ENCODE measurements at places on chromosomes 2 and 18.

GRCh38 chr2:178280244-178280852 lies 86.0 kb downstream of the OSBPL6 start:
- no peak for DNase-seq

DNA sequence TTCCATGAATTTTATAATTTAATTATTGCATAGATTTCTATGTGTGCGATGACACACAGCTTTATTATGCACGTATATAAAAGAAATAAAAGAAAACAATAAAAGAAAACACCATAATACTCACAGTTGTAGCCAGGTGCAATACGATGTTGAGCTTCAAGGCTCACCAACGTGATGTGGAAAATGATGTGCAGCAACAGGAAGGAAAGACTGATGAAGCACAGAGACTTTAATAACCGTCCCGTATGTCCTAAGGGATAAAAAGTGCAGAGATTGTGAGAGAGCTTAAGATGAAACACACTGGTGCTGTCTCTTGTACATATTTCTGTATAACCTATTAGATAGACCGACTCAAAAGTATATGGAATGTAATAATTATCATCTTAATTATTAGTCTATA lies 170.0 kb downstream of the PIEZO2 start:
- no peak for DNase-seq

- DNase-seq = no peak
Measured at GRCh38 chr2:173451941-173452340, 97.3 kb downstream of the CDCA7 start.

DNA sequence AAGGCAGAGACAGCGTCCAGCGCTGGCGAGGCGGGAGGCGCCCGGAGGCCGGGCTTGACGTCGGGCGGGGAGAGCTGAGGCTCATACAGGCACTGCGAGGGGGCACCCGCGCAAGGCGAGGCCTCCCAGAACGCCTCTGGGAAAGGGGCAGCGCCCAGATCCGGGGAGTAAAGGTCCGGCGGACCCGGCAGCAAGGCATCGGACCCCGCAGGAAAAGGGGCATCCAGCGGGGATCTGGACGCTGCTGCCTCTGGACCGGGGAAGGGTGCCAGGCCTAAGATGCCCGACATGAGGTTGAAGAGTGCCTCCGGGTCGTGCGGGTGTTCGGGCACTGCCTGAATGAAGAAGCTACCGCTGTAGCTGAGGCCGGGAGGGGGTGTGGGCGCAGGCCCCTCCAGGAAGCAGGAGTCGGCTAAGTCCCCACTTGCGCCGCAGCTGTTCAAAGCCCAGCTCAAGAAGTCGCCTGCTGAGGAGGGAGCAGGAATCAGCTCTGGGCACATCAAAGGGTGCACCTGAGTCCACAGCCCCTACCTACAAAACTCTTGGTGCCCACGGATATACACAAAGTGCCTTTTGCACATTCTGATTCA lies 937 bp downstream of the EGR4 start:
- DNase-seq = no peak

- no peak for DNase-seq
Measured at GRCh38 chr2:207375207-207375875, 154.4 kb upstream of the CREB1 start.

GRCh38 chr2:138649571-138649970 lies 130.6 kb downstream of the NXPH2 start:
- DNase-seq = no peak

- DNase-seq = no peak
Measured at GRCh38 chr2:99285526-99285925, 15.5 kb downstream of the LYG1 start.

GRCh38 chr2:212477571-212477970 lies 61.0 kb downstream of the ERBB4 start:
- DNase-seq = no peak

DNA sequence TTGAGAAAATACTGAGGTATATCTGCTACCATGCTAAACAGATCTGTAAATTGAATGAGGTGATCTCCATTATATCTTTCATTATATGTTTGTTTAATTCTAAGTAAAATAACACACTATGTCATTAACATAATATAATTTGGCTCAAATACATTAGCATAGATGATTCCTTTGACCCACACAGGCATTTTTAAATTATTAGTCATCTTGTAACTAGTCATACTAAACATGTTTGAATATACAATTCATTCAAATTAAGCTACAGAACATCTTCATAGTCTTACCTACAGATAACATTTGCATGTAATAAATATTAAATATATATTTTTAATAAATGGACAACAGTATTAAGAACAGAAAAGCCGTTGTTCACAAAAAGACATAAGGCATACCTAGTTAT lies 52.7 kb upstream of the KYNU start:
- DNase-seq = no peak

DNA sequence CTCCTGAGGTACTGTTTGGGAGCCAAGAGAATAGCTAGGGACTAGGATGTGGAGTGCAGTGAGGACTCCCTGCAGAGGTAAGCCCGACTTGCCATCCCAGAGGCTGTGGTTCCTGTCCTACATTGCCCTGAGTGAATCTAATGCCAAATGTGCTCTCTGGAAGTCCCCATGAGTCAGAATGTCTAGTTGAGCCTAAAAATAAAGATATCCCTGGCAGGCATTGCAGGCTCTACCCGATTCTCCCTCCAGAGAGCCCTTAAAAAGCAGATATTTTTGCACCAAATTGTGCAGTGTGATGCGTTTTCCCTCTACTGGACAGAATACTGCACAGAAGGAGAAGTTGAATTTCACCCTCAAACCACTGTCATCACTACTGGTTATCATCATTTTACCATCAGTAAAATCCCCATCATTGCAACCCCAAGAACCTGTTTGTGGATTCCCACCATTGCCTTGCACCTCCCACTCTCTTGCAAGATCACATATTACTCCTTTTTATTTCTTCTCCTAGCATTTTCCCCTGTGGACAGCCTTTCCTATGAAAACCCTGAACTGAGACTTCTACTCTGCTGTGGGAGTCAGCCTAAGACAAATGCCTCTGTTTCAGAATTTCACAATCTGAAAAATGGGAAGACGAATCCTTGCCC lies 98.0 kb downstream of the MARCHF4 start:
- no peak for DNase-seq

- DNase-seq = no peak
Measured at GRCh38 chr2:157431176-157431575, 12.7 kb downstream of the CYTIP start.

GRCh38 chr2:176664478-176664877 lies 395.2 kb downstream of the MTX2 start:
- DNase-seq = no peak

- no peak for DNase-seq
Measured at GRCh38 chr18:22451796-22452195, 34.1 kb upstream of the CTAGE1 start.

GRCh38 chr18:2104620-2105462 lies 466.5 kb downstream of the METTL4 start:
- no peak for DNase-seq

DNA sequence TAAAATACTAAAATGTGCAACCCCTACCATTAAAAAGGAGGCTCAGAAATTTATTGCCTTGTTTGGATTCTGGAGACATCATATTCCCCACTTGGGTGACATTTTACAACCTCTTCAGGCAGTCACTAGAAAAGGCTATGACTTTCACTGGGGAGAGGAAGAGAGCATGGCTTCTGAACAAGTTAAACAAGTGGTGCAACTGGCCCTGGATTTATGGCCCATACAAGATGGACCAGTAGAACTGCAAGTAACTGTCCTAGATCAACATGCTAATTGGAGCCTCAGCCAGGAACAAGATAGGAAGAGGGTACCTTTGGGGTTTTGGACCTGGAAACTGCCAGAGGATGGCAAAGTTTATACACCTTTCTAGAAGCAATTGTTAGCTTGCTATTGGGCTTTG lies 4.0 kb upstream of the DSG2 start:
- no peak for DNase-seq

DNA sequence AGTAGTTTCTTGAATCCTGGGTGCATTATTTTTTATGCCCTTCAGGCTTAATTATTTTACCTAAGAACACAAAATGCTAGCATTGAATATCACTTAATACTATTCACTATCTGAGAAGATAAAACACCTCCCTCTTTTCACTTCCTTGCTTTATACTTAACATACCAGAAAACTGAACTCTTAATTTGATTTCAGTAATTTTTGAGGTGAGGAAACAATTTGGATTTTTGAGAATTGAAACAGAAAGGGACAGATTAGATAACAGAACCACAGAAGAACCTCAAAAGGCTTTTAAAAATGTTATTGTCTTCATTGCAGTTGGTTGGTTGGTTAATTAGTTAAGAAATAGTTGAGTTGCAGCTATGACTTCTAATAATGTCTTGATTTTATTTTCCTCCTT lies 69.5 kb downstream of the GPD2 start:
- no peak for DNase-seq

GRCh38 chr2:39649511-39649910 lies 16.2 kb upstream of the TMEM178A start:
- DNase-seq = no peak

- no peak for DNase-seq
Measured at GRCh38 chr18:74797577-74798151, 200.0 kb downstream of the ZNF407 start.

DNA sequence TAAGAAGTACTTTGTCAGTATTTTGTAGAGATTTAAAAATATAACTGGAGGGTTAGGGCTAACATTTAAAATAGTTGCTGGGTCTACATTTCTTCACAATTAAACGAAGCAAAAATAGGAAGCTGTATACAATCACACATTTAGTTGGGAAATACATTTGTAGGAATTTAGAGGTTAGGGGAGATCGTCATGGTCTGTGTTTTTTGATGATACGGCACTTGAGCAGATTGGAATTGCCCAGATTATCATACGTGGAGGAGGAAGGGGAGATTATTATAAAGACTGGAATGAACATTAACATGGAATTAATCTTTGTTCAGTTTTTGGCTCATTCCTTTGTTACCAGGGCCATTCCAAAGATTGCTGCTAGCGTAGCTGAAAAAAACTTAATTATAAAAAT lies 84.6 kb downstream of the MTA3 start:
- DNase-seq = no peak

DNA sequence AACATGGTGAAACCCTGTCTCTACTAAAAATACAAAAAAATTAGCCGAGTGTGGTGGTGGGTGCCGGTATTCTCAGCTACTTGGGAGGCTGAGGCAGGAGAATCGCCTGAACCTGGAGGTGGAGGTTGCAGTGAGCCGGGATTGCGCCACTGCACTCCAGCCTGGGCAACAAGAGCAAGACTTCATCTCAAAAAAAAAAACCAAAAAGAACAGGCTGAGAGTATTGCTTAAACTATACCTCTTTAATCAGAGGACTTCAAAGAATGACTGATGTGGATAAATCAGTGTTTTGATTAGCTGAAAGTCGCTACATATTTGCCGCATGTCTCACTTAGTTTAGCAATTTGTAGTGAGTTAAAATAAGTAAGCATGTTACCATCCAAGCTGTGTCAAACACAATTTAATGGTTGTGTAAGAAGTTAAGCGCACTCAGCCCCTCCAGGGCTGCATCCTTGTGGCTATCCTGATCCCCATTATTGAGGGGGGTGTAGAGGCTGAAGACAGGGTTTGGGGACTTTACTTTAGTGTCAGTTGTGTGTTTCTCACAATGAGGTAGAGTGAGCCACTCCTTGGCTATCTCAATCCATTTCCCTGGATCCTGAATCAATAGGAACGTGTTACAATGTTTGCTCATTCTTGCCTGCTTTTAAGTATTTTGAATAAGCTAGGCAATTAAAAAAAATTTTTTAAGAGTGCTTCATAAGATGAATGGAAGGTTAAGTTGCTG lies 11.0 kb upstream of the FARP2 start:
- DNase-seq = no peak

GRCh38 chr18:78725426-78725825 lies 254.2 kb upstream of the SALL3 start:
- no peak for DNase-seq

DNA sequence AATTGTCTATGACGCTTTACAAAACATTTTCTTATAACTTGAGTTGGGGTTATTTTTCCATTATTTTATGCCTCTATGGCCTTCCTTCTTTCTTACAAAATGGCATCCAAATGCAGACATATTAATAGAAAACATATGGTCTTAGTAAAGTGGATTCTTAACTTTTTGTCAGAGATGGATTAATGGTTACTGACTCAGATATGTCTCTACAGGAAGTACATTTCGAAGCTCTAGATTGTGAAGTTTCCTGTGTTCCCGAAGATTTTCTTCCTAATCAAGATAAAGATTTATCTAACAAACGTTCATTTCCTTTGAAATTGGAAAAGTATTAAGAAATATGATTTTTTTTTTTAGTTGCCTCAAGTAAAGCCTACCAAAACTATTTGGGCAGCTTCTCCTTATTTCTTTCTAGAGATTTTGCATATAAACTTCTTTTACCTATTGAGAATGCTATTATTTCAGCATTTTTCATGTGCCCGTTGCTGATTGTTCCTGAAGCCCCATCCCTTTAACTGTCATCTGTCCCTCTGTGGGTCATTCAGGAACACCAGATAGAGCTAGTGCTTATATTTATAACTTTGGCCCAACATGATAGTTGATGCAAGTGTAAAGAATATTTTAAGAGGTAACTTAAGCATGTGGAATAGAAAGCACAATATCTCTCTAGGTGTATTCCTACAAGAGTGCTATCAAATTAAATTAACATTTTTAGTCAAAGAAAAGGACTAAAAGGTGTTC lies 498.0 kb downstream of the CCDC85A start:
- DNase-seq = no peak

DNA sequence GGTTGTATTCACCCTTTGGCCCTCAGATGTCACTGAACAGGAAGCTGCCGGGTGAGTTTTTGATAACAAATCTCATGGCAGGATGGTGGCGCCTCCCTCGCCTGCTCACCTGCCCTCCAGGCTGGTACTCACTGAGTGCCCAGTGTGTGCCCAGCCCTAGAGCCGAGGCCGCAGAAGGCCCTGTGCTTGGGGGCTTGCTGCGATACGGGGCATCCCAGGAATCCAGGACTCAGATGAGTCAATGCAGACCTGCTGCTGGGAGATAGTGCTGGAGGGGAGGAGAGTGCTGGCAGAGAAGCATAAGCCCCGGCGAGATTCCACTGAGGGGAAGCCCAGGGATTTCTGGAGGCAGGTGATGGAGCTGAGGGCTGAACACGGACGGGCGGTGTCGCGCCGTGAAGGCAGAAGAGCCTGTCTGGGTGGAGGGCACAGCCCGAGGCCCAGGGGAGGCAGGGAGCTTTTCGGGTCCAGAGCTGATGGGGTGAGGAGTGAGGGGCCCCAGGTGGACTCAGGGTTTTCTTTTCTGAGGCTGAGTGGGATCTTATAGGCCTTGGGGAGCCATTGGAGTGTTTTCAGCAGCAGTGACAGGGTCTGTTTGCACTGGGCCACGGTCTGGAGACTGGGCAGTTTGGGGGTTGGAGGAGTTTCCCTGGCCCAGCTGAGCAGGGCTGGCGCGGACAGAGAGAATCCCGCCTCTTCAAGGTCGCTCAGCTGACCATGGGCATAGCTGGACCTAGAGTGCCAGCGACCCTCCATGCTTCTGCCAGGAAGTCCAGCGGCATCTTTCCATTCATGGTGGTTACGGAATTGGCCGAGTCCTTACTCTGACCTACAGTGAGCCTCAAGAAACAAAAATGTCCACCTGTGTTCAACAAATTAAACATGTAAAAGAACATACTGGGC lies 35.5 kb downstream of the LDLRAD4 start:
- DNase-seq = no peak

- no peak for DNase-seq
Measured at GRCh38 chr2:133760376-133760775, 192.1 kb upstream of the NCKAP5 start.

GRCh38 chr2:18514526-18515461 lies 45.7 kb downstream of the RDH14 start:
- DNase-seq = no peak

GRCh38 chr2:239395524-239395923 lies 5.3 kb downstream of the HDAC4 start:
- no peak for DNase-seq

- no peak for DNase-seq
Measured at GRCh38 chr2:150605664-150606063, 118.2 kb upstream of the RND3 start.

- no peak for DNase-seq
Measured at GRCh38 chr2:106053116-106053515, 141.0 kb downstream of the UXS1 start.

All from T-helper 2 cell treated with Interferon-gamma antibody and Interleukin-4, amounts not matched to agents 5 μg/mL and 100 μg/mL, for 36 hours (primary cell).